ENCODE measurements at places on chromosomes 11 and 22. TPM values are rescaled to one million over a fixed set of nuclear protein-coding genes. Genes with fewer than 3 reads are reported as not detected.

DNA sequence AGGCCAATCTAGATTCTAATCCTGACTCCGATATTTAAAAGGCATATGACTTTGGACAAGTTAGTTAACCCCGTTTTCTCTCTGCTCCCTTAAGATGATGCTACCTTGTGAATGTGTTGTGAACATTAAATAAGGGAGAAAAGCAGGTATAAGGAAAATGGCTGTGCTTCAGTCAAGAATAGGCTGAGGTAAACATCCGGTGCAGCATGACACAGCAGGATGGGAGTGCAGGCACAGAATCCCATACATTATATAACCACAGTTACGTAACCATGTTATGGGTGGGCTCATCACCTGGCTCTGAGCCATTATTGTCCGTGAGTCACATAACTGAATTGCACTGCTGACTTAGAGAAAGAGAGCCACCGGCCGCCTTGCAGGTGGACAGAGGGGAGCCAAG, 382.2 kb upstream of the ANO5 start:
- no peak for DNase-seq

Gene EHF
- total RNA-seq: 2.7 TPM

DNA sequence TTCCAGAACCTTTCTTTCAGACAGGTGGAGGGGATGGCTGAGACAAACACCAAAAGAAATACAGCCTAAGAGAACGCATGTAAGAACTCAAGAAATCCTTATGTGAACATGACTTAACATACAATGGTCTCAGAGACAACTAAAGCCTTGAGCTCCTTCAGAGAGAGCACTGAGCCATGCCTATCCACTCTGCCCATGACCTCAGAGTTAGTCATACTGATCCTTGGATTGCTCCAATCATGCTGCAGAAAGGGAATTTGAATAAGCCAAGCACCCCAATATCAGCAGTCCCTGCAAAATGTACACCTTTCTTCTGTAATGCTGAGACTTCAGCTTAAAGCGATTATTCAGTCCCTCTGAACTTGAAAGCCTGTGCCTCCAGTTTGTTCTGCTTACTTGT, 43.2 kb upstream of the CHKA start:
- no peak for DNase-seq

Gene SMTNL1
- not detected for total RNA-seq

DNA sequence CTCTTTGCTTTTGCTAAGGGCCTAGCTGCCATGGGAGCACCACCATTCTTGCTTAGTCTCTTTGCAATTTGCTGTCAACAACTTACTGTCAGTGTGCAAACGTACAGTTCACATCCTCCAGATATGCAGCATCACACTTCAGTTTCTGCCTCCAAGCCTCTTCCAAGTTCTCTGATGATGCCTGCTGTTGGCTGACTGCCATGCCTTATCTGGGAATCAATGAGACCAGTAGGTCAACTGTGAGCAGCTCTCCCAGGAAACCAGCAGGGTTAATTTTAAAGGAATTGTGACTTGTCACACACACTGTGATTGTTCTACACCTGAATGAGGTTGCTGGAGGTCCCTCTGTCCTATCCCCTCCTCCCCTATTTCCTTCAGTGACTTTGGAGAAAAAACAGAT, 56.0 kb downstream of the COPB1 start:
- no peak for DNase-seq

Gene DEPDC7
- 0.37 TPM for total RNA-seq

DNA sequence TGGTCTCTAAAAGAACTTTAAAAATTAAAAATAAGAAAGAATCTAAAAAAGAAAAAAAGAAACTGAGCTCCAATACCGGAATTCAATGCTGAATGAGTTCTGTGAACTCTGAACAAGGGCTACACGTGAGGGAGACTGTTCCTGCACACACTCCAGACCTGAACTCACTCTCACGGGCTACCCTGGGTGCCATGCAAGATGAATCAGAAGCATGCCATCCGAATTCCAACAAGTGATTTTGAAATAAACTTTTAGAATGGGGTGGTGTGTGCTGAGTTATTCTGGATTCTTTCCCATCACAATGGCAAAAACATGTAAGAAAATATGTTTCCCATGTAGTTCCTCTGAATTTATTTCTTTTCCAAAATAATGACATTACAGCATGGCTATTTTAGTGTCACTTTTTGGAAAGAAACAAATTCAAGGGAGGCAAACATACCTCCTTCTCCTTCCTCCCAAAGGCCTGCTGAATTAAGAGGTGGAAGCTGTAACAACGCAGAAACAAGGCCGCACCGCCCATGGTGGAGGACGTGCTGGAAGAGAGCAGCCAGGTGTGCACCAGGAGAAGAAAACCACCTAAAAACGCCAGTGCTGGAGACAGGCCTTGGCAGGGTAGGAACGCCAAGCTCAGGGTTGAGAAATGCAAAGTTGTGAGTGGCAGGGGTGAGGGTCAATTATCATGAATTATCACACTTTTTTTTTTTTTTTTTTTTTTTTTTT, 63.2 kb upstream of the ARFGAP3 start:
- no peak for DNase-seq

Measured in left ventricle myocardium superior (tissue), 1 donor.